Activated CD4-positive, CD25-positive, alpha-beta regulatory T cell treated with anti-CD3 and anti-CD28 coated beads, Interleukin-2, amount 50 U/mL, for 72 hours (primary cell): ENCODE measurements at places on chromosomes 7 and 10.

DNA sequence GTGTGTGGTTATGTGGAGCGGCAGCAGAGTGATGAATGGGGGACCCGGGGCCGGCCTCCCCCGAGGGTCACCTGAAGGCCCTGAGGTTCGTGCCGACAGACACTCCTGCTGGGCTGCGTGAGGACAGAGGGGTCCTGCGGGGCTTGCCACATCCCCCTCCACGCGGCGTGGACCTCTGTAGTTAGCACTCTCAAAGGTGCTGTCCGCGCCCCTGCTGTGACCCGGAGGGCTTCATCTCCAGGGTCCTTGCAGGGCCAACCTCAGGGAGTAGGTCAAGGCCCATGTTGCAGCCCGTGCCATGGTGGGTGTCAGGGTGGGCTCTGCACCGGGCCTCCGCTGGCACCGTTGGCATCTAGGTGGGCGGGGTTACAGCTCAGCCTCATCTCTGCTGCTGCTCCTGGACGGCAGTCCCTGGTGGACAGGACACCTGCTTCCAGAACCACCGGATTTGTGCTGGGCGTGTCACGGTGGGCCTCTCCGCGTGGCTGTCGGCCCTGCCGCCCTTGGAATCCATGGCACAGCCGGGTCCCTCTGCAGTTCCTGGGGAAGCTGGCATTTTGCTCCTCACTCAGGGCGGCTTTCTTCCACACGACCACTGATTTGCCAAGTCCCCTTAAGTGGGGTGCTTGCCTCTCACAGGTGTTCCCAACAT is 19.8 kb upstream of the GET4 start:
- no peak for DNase-seq

DNA sequence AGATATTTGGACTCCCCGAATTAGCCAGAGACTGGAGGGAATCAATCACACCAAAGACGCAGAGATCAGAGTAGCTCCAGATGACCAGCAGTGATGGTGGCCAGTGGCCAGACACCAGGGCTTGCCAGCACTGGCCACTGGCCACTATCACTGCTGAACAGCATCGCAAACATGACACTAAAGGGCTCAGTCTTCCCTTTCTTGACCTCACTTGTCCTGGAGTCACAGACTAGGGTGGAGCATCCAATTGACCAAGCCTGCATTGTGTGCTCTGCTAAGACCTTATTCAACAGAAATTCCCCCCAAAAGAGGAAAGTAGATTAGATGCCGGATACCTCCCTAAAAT is 234.7 kb downstream of the CREB5 start:
- no peak for DNase-seq

DNA sequence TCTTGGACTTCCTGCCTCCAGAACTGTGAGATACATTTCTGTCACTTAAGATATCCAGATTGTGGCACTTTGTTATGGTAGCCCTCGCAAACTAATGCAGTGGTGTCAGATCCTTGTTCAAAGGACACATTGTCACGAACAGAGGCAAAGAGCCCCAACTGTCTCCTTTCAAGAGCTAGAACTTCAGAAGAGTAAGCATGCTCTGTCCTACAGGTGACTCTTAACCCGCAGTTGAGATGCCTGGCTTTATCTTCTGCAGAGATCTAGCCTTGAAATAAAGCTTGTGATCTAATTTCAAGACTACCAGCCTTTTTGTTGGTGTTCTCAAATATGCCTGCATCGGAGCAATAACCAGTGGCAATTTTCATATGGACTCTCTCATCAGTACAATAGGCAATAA is 134.4 kb downstream of the ATXN7L1 start:
- no peak for DNase-seq

GRCh38 chr10:96227206-96227605 is 44.2 kb downstream of the BLNK start:
- no peak for DNase-seq

DNA sequence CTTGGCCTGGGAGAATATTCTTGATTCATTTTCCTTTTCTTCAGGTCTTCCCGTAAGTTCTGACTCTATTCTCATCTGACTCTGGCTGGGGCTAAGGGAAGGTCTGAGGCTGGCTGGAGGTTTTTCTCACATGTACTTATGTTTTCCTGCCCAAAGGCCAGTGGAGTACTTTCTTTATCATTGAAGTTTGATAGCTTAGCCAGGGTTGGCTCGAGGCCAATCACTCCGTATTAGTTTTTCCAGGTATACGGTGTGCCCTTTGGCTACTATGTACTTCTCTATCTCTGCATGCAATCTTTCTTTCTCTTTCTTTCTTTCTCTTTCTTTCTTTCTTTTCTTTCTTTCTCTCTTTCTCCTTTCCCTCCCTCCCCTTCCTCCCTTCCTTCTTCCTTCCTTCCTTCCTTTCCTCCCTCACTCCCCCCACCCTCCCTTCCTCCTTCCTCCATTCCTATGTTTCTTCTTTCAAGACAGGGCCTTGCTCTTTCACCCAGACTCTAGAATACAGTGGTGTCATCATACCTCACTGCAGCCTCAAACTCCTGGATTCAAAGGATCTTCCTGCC is 26.8 kb upstream of the VKORC1L1 start:
- DNase-seq = no peak
